Dermis blood vessel endothelial cell (primary cell): ENCODE measurements at places on chromosomes 1 and 21. TPM values are rescaled to one million over a fixed set of nuclear protein-coding genes. Genes with fewer than 3 reads are reported as not detected.

The CD1B gene
- total RNA-seq, result not detected in 2 replicates

The HIVEP3 gene
- total RNA-seq, result 0.85 and 0.93 TPM in 2 replicates

The PCBP3 gene
- total RNA-seq, result 0.14 TPM in 1 of 2 replicates, not detected in the other

The LAMC2 gene
- 0.70 and 1.5 TPM in 2 replicates for total RNA-seq

The SPRR3 gene
- total RNA-seq, result not detected in 2 replicates

The CELA3B gene
- not detected in 2 replicates for total RNA-seq

The MIXL1 gene
- total RNA-seq, result 0.05 TPM in 1 of 2 replicates, not detected in the other

The BATF3 gene
- total RNA-seq, result 1.7 and 2.4 TPM in 2 replicates

The PTGER3 gene
- not detected in 2 replicates for total RNA-seq

The HLX gene
- 18.0 and 20.8 TPM in 2 replicates for total RNA-seq

The CCDC185 gene
- 0.17 TPM in 1 of 2 replicates, not detected in the other for total RNA-seq

The SPRR2F gene
- total RNA-seq, result not detected in 2 replicates

The E2F2 gene
- 1.9 and 4.6 TPM in 2 replicates for total RNA-seq

The RORC gene
- under 0.01 TPM in 1 of 2 replicates, not detected in the other for total RNA-seq

The GPR25 gene
- not detected in 2 replicates for total RNA-seq

The KCND3 gene
- 0.34 and 1.4 TPM in 2 replicates for total RNA-seq

The MROH7 gene
- total RNA-seq, result 0.17 TPM in 1 of 2 replicates, not detected in the other

The IL6R gene
- 23.3 and 25.2 TPM in 2 replicates for total RNA-seq

The NBPF19 gene
- total RNA-seq, result 1.1 and 2.4 TPM in 2 replicates

The VASH2 gene
- 0.17 and 0.19 TPM in 2 replicates for total RNA-seq

The GSTM5 gene
- total RNA-seq, result under 0.01 TPM in 1 of 2 replicates, not detected in the other

The ADORA1 gene
- 0.19 TPM in 1 of 2 replicates, not detected in the other for total RNA-seq

The OR2T35 gene
- total RNA-seq, result not detected in 2 replicates
